ENCODE measurements at places on chromosomes 11 and 22. TPM values are rescaled to one million over a fixed set of nuclear protein-coding genes. Genes with fewer than 3 reads are reported as not detected.
A peak's percentile ranks its signal among the peaks of the same experiment; 100 is the strongest.

GRCh38 chr11:70203751-70204465, 812 bp downstream of the FADD start:
- peak; percentile 83 for DNase-seq

- no peak for DNase-seq
These were observed 11.9 kb downstream of the PLAAT2 start for GRCh38 chr11:63551091-63551888.

GRCh38 chr11:125871391-125872137, 15.9 kb upstream of the HYLS1 start:
- DNase-seq = no peak

DNA sequence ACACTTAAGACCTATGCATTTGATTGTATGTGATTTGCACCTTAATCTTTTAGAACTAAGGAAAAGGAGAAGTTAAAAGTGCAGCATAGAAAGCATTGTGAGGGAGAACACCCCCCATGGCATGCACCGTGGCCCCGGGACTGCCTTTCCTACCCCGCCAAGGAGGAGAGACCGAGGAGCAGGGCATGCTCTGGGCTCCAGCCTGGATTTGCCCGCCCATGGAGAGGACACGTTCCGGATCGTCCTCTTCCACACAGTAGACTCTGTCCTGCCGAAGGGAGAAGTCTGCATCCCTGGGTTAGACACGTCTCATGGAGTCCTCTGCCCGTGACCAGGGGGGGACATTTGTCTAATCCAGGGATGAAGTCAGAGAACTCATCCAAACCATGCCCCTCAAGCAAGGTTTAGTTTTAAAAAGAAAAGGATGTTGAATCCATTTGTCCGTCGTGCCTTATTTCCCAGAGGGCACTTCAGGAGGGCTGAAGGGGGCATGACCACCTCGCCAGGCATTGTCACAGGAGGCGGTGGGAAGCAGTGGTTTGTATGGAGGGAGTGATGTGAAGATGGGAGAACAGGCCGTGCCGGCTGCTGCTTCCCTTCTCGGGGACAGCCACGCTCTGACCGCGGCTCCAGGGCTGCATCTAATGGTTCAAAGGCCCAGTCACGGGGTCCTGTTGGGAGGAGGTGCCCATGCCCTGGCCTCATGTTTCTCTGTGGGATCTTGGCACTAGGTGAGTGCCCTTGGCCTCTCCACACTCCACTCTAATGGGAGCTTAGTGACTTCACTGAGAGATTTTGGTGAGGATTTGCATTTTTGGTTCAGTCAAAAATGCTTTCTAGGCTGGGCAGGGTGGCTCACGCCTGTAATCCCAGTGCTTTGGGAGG, 66.2 kb upstream of the GAL start:
- no peak for DNase-seq

DNA sequence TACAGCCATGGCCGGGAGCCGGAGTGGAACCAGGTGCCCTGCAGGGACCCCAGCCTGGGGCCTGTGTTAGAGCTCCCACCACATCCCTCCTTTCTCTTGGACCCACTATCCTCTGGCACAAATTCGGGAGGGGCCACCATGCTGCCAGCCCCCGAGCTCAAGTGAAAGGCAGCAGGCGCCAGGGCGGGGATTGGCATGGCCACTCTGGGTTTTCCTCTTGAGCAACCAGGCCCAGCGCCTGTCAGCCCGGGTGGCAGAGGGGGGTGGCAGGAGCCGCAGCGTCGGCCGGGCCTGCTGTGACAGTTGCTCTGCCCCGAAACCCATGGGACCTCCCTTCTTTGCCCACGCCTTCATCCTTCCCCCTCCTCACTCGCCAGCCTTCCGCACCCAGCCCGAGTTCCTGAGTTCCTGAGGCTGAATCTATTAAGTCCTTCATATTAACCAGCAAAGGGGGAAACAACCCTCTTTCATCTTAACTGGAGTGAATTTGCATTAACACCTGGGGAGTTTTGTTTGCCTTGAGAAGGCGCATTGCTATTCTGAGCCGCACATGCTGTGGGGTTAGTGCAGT, 16.8 kb upstream of the CABP7 start:
- DNase-seq = no peak

GRCh38 chr22:17919276-17920144, 104.9 kb downstream of the MICAL3 start:
- DNase-seq = no peak

GRCh38 chr22:36439481-36440271, 41.8 kb downstream of the TXN2 start:
- DNase-seq = peak; percentile 63

- no peak for DNase-seq
These were observed 6.7 kb downstream of the NFAM1 start for GRCh38 chr22:42425337-42425988.

- no peak for DNase-seq
These were observed 25.1 kb upstream of the PLAAT3 start for GRCh38 chr11:63639199-63639832.

DNA sequence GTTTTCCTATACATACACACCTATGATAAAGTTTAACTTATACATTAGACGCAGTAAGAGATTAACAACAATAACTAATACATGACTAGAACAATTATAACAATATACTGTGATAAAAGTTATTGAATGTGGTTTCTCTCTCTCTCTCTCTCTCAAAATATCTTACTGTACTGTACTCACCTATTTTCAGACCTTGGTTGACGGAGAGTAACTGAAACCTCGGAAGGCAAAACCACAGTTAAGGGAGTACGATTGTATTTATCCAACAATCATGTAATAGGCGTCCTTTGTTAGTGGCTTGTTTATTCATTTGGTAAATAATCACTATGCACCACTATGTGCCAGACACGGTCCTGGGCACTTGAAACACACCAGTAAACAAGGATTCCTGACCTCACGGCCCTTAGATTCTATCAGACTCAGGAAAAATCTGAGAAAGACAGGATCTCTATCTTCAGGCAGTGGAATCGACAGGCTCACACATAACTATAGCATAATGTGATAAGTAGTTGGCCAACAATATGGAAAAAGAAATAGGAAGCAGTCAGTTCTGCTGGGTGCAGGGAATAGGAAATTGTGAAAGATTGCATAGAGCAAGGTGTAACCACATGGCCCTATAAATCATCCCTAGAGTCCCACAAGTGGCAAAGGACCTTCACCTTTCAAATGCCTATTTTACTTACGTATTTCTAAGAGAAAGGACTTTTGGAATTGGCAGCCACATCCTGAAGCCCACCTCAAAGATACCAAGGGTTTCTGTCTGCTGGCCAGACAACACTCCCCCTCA, 12.0 kb downstream of the ETS1 start:
- DNase-seq = no peak

DNA sequence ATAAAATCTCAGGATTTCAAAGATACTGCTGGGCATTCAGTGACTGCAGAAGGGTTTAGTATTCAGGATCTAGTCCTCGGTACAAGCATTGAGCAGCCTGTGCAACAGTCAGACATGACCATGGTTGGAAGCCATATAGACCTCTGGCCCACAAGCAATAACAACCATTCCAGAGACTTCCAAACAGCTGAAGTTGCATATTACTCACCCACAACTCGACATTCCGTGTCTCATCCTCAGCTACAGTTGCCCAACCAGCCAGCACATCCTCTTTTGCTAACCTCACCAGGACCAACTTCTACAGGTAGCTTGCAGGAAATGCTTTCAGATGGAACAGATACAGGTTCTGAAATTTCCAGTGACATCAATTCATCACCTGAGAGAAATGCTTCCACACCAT, 156.8 kb downstream of the C11orf91 start:
- peak; percentile 41 for DNase-seq

- DNase-seq = no peak
These were observed 18.6 kb upstream of the FGF3 start for GRCh38 chr11:69837791-69838190.

DNA sequence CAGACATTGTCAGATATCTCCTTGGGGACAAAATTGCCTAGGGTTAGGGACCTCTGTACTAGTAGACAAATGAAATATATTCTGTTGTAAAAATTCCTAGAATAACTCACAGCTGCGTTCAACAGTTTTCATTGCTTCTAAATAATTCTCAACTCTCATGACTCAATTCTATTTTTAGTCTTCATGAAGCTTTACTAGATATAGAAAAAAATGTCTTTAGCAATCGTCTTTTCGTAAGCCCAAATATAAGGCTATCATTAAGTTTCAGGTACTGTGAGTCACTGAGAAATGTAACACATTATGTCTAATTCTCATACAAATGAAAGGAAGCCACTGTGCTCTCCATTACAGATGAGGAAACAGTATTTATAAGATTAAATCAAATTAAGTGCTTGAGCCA, 6.4 kb downstream of the MMP12 start:
- peak; percentile 68 for DNase-seq

DNA sequence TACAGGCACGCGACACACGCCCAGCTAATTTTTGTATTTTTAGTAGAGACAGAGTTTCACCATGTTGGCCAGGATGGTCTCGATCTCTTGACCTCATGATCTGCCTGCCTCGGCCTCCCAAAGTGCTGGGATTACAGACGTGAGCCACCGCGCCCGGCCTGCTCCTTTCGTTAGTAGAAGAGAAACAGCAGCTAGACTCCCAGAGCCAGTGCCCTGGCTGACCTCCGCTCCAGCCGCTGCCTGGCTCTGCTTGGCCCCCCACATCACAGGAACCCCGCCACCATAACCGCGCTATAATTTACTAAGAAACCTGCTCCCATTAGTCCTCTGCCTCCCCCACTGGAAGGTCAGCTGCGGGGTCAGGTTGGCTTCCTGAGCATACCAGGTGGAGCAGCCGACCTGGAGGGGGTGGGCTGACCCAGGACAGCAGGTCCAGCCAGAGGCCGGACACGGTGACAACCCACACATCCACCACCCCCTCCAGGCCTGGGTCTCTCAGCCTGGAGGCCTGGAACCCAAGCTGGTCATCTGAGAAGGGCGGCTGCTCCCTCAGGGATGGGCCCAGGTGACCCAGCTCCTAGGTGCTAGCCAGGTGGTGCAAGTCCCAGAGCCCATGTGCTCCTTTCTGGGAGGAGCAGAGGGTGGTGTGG, 7.5 kb upstream of the POLDIP3 start:
- DNase-seq = no peak

- DNase-seq = no peak
These were observed 62.6 kb downstream of the TBC1D22A start for GRCh38 chr22:46824980-46825544.

DNA sequence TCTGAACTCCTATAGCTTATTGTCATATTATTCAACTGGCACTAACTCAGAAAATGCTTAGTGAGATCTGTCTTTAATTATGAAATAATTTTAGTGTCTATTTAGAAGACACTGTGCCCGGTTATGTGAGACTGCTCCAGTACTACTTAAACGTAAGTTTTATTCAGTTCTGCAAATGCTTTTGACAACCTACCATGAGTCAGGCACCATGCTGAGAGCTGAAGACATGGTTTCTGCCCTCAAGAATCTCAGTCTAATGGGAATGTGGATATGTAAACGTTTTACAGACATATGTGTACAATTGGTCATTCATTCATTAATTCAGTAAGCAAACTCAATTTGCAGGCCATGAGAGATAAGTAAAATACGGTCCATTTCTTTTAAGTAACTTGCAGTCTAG, 40.0 kb downstream of the DCUN1D5 start:
- no peak for DNase-seq

- no peak for DNase-seq
These were observed 7.6 kb downstream of the AP2A2 start for GRCh38 chr11:933142-933851.

VPS37C gene
- 14.2 TPM for total RNA-seq

DRD2 gene
- total RNA-seq = 0.07 TPM

SLC22A9 gene
- not detected for total RNA-seq

ST14 gene
- total RNA-seq = 94.8 TPM

OPCML gene
- total RNA-seq = not detected

MMP8 gene
- total RNA-seq = not detected

HIC2 gene
- 3.2 TPM for total RNA-seq

TEX12 gene
- total RNA-seq = not detected

FXYD2 gene
- total RNA-seq = not detected
